ENCODE measurements at places on chromosomes 1 and 21.
A peak's percentile ranks its signal among the peaks of the same experiment; 100 is the strongest.

- no peak for DNase-seq
These were observed 126.4 kb downstream of the LRRC7 start for GRCh38 chr1:69693921-69694675.

- no peak for DNase-seq
These were observed 48.6 kb downstream of the CTH start for GRCh38 chr1:70459496-70460225.

GRCh38 chr1:9766759-9767442, 56.9 kb downstream of the CLSTN1 start:
- DNase-seq = no peak

DNA sequence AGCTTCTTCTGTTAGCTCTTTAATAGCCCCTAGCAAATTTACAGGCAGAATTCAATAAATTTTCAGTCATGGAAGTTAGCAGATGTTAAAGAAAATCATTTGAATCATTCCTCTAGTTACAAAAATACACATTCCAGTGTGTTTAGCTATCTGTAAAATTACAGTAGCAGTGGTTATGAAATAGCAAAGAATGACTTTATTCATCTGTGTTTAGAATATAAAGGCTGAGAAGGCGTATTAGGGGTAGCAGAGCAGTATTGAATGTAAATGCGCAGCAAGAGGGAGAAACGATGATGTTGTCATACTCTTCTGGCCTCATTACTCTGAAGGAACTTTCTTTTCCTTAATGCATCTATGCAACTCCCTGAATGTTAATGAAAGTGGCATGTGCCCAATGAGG, 106.2 kb upstream of the CYYR1 start:
- no peak for DNase-seq

DNA sequence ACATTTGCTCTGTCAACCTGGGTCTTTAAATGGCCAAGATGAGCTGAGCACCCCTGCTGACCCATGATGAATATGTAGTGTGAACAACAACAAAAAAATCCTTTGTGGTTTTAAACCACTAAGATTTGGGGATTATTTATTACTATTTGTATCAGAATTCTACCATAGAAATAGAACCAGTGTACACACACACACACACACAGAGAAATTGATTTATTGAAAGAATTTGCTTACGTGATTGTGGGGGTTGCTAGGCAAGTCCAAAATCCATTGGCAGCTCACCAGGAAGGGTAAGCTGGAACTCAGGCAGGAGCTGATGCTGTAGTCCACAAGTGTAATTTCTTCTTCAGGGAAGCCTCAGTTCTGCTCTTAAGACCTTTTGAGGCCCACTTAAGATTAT, 82.5 kb upstream of the MAP1LC3C start:
- DNase-seq = no peak

GRCh38 chr1:161242313-161242712, 4.3 kb upstream of the NR1I3 start:
- DNase-seq = no peak

- DNase-seq = peak; percentile 57
These were observed 223.8 kb upstream of the TMEM51 start for GRCh38 chr1:14929547-14930246.

DNA sequence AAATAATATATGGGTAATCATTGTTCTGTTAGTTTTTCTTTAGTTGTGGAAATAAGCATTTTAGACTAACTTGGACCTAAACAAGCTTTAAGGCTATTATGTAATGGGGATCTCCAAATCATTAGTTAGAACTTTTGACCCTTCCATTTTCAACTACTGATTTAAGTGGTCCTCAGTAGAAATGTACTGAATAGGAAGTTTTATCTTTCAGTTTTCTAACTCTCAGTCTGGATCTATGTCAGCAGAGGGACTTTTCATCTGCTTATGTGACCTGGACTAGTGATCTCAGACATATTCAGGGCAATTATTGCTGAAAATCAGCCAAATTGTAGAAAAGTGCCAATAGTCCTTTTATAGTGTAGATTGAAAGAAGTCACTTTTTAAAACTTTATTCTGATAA, 56.0 kb downstream of the SASS6 start:
- DNase-seq = no peak

- DNase-seq = no peak
These were observed 57.1 kb upstream of the PPP2R5A start for GRCh38 chr1:212228076-212228475.

DNA sequence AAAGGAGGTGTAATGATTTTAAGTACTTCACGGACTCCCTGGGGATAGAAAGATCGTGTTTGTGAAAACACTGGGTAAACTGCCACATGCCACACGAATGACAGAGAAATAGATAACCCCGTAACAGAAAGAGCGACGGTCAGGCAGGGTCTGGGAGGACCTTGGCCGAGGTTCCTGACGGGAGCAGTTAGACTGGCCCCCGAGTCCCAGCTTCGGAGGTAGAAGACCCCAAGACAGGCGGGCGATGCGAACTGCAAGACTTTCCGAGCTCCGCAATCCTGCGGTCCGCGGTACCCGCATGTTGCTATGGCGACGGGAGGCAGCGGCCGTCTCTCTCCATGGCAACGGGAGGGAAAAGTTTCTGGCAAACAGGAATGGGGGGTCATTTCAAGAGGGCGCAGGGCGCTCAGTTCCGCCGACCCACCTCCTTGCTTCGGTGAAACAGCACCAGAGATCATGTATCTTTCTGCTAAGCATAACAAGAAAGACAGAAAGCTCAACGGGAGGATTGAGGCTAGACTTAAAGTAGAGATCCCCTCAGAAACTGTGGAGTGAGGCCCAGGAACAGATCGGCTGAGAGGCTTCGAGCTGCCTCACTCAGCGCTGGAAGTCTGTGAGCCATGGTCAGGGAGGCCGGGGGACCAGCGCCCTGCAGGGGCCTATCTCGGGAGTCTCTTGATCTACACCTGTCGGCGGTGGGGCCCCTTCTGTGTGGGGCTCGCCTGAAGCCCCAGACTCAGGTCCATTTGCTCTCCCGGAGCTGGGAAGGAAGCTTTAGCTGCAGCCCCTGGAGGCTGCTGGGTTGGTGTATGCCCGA, 685 bp upstream of the SYT6 start:
- peak; percentile 22 for DNase-seq

DNA sequence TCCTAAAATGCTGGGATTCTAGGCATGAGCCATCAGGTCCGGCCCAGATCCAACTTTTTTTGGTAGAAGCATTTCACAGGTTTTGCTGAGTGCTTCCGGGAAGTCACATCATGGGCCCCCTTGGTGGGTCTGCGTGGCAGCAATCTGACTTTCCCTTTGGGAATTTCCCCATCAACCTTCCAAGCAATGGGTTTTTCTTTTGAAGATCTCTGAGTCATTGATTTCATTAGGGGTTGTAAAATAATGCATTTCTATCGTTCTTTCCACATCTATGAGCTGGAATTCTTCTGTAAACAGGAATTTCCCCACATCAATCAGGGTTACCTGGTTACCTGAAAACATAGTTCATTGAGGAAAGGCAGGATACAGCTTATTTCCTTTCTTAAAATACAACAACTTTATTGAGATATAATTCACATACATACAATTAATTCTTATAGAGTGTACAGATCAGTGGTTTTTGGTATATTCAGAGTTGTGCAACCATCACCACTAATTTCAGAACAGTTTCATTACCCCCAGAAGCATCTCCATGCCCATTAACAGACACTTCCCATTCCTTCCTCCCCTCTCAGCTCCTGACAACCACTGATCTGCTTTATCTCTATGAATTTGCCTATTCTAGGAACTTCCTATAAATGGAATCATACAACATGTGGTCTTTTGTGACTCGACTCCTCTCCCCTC, 9.9 kb upstream of the ZBTB17 start:
- no peak for DNase-seq

- DNase-seq = no peak
These were observed 19.7 kb downstream of the FAM76A start for GRCh38 chr1:27745466-27745865.

DNA sequence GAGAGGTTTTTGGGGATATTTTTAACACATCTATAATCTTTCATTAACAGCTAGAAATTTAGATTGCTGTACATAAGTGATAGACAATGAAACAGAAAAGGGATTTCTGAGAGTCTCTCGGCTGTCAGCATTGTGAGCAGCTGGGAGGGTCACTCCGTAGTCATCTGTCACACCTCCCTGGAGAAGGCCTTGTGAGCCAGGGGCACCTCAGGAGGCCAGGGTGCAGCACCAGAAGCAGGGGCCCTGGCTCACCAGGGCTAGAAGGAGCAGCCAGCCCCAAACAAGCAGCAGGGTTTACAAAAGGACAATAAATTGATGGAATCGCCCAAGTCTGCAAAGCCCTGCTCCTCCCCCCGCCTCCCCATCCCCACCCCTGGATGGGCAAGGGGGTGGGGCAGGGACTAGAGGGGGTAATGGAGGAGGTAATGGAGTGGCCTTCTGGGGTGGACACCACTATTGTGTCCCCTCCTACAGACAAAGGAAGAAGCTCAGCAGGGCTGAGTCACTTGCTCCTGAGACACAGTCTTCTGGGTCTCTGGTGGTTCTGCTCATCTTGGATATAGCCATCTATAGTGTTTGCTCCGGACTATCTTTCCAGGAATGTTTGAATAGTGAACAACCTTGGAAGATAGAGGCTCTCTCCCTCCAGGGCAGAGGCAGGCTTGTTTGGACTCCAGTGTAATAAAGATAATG, 263.4 kb downstream of the NPHP4 start:
- no peak for DNase-seq

DNA sequence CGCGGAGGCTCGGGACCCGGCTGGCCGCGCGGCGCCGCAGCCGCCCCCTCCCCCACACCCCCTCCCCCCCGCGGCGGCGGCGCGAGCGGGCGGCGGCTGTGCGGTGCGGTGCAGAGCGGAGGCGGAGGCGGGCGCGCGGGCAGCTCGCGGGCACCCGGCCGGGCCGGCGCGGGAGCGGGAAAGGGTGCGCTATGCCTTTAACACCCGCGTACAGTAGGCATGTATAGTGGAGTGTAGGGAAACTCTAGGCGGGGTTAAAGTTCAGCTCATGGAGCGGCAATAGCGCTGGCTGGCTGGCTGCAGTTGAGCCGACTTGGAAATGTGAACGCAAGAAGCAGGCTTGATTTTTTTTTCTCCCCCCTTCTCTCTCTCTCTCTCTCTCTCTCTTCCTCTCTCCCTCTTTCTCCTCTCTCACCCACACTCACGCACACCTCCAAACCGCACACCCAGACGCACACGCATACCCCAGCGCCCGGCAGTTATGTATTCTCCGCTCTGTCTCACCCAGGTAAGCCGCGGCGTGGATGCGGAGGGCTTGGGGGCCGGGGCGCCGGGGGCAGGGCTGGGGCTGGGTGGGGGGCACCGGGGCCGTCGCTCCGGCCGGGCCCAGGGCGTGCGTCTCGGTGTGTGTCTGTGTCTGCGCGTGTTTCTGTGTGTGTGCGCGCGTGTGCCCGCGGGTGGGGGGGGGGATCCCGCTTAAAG, at the start of gene NFIA:
Gene NFIA, plus strand, starts transcription at position 251 of the 702 bp plus-strand sequence.
- DNase-seq = peak; percentile 71

DNA sequence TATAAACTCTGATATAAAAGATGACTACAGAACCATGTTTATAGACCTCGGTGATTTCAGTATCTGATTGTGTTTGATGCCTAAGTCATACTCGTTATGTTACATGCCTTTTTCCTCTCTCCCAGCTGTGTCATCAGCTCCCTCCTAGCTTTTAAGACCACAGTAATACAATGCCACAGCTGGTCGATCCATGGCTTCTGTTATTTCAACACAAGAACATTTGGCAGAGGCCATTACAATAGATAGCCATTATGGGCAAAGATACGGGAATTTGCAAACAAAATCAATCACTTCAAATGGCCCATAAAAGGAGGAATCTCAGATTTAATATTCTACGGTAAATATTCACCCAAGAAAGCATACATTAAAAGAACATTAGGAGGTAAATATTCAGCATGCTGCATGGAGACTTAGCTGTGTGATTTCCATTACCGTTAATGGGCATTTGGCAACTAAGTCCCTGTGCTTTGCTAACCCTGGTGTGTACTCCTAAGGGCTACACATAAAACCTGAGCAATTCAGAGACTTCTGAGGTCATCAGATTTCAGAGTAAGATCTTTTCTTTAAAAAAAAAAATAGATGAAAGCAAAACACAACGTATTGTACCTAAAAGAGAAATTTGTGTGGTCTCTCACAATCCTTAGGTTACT, 153.4 kb downstream of the PIGK start:
- DNase-seq = no peak

- DNase-seq = no peak
These were observed 13.4 kb downstream of the RPL11 start for GRCh38 chr1:23704834-23705495.

DNA sequence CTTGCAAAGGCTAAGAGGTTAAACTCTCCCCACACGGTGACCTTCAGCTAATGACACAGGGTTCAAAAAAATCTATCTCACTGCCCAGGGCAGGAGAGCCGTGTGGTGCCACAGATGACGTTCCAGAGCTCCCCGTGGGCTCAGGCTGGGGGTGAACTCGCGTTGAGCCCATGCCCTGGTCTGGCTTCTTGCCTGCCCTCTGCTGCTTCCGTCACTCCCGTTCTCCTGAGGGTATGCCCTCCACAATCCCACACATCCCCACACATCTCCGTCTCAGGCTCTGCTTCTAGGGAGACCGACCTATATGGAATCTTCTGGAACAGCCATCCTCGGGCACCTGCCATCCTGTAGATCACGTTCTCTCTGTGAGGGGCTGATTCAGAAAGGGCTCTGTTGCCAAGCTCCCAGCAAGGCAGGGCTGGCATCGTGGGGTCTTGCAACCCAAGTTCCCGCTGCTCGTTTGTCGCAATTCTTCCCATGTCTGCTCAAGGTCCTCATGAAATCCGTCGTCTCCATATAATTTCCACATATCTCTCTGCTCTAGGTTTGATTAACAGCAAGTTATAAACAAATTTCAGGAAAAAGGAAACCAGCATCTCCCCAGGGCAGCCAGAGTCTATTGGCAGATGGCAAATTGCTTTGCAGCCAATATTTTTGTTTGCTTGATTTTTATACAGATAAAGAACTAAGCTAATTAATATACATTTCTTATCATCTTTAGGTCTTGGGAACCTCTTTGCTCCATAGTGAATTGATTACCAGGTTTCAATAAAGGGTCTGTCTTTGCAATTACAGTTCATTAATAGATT, 278.2 kb downstream of the PTPRU start:
- no peak for DNase-seq

DNA sequence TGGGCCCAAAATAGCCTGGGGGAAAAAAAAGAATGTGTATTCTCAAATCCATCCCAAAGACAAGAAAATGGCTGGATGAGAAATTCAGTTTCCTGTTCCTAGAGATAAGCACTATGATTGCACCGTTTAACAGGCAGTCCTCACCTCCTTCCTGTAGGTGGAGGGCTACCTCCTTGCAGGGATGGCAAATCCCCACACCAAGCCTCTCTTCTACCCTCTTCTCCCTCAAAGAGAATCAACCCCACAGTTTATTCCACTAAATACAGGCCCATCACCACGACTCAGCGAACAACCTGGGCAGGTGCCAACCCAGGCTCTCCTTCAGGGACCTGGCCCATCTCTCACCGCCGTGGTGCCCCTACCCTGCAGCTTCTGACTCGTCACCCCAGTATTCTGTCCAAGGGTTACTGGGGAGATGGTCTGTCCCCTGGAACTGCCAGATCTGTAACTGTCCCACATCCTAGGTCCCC, 3.4 kb upstream of the CHD5 start:
- DNase-seq = no peak
